ENCODE measurements at places on chromosomes 1 and 21.

DNA sequence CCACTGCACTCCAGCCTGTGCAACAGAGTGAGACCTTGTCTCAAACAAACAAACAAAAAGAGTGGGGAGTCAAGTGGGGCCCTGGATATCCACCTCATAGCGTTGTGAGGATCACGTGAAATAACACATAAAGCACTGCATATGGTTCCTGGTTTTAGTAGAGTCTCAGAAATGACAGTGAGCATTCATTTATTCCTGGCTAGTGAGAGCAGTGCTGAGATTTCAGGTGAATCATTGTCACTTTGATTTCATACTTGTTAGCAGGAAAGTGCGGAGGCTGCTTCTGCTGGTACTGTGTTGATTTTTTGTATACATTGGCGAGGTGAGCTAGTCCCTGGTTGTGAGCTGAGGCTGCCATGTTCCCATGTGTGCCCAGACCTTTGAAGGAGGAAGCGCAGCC, 22.9 kb downstream of the ARHGEF10L start:
- DNase-seq: no peak

DNA sequence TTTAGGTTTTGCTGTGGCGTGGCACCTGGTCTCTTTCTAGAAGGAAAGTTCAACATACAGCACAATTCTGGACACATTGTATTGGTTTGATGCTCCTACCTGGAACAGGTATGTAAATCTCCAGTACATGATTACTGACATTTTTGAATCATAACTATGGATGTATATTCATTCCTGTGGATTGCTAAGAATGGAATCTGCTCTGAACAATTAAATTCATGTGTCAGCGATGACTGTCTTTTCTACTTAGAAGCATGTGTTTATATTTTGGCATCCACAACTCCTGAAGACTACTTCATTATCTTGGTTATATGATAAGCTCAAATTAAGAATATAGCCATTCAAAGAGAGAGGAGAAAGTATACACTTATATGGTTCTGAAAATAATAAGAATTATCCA, 291.8 kb downstream of the CHRM3 start:
- DNase-seq: no peak

DNA sequence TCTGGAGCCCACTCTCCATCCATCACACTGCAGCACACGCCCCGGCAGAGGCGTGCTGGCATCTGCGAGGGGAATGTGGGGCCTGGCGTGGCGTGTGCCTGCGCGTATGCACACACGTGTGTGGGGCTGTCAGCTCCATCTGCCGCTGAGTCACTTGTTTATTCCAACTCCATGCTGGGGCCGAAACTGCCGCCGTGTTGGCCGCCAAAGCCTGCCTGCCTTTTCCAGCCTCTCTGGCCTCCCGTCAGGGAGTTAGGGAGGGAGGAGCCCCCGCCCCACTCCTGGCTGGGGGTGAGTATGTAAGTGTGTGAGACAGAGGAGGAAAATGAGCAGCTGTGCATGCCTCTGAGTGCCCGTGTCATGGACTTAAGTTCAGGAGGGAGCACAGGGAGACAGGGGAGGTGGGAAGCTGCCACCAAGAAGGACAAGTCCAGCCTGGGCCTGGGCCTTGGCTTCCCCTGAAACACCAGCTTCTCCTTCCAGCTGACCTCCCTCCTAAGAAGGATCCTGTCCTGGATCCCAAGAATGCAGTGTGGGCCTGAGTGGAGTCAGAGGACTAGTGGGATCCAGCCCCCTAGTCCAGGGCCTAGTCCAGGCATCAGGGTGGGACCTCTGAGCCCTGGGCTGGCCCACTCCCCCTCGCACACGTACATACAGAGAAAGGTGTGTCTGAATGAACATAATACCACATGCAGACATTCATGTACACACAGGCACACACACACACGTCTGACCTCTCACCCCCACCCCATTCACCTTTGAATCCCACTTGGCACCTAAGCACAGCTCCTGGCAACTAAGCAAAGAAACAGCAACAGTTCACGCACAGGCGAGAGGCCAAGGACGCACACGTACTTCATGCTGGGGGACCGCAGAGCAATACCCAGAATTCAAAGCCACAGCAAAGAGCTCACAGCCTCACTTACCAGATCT, 24.7 kb downstream of the MEF2D start:
- DNase-seq: no peak

DNA sequence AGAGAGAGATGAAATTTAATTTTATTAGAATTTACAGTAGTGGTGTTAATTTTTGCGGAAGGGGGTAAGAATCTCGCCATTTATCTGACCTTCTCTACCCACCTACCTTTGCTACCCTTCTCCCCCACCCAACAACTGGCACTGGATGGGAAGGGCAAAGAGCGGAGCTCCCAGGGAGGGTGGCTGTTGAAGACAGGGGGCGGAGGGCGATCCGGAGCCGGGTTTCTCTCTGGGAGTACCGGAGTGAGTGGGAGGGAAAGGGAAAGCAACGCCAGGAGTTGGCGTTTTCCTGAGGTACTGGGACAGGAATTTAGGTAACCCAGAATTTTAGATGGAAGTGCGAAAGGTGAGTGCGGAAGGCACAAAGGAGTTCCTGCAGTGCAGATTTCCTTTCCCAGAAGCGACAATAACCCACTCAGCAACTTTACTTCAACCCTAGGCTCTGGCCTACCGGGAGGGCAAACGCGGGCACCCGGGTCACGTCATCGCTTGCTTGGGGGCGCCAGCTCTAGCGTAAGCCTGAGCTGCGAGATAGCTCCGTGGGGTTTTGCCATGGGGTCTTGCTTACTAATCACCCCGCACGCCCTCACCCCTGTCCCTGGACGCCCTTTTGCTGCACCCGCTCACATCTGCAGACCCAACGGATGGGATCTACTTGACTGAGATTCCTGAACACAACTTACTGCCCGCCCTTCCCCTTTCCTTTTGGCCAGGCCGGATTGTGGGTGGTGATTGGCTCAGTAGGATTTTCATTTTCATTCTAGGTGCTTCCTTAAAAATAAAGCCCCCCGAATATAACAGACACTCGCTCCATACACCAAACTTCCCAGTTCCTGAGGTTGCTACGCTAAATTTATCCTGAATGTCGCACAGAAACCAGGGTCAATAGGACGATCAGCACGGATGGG, 413.0 kb upstream of the ESRRG start:
- DNase-seq: no peak

- no peak for DNase-seq
Observed at GRCh38 chr21:27132266-27132665, 165.4 kb upstream of the ADAMTS5 start.

DNA sequence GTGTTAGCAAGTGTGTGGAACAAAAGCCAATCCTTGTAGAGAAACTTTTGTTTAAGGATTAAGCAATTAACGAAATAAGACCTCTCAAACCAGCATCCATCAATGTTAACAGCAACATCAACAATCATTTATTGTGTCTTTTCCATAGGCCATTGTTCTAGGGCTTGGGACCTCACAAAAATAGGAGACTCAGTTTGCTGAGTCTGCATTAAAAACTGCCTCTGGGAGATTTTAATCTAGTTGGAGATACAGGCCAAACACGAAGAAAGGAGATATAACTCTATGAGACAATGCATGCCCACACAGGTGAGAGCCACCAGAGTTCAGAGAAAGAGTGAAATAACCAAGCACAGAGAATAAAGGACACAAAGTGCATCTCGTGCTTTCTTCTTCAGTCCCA, 14.4 kb upstream of the SELP start:
- no peak for DNase-seq
